ENCODE measurements at places on chromosomes 5 and 9.

GRCh38 chr5:133026664-133027153 lies 360 bp upstream of the ZCCHC10 start:
- no peak for DNase-seq

DNA sequence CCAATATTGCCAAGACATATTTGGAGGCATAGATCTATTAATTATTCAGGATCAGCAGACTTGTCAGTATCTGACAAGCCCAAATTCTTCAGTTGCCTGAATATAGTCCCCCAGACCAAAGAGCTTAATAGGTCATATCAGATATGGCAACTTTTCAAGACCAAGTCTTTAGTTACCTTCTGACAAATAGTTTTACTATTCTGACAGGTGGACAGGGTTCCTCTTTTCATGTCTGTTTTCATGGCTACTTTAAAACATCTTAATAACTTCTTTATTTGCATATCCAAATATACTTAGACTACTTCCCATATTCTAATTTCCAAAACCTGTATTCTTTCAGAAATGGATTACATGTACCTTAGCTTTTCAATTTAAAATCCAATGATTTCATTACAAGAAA lies 65.4 kb downstream of the AUH start:
- DNase-seq, result no peak

DNA sequence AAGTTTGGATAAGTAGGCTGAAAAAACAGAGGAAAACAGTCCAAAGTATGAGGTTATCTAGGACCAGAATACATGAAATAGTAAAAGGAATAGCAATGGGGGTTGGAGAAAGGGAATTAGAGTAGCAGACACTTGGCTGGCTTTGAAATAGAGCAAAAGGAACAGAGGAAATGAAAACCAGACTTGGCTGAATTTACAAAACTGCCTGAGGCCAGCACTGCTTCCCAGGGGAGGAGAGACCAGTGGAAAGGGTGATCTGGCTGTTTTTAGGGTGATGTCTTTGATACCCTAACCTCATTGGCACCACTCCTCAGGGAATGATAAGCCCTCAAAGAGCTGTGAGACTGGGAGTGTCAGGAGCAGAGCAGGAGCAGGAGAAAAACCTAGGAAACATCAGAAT lies 413.4 kb upstream of the SLC30A5 start:
- DNase-seq, result peak; percentile 25

GRCh38 chr9:81772144-81772543 lies 82.8 kb upstream of the TLE1 start:
- peak; percentile 87 for DNase-seq

DNA sequence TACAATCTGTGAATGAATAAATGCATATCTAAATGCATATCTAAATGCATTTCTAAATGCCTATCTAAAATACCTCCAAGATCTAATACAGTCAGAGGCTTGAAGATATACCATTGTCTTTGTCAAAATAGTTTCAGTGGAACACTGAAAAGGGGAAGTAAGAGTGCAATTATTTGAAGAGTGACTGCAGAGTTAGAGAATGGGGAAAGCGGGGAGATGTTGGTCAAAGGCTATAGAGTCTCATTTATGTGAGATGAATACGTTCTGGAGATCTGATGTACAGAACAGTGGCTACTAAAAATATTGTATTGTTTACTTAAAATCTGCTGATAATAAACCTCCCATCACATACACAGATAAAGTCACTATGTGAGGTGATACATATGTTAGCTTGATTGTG lies 1126.2 kb upstream of the CDH9 start:
- DNase-seq, result no peak

DNA sequence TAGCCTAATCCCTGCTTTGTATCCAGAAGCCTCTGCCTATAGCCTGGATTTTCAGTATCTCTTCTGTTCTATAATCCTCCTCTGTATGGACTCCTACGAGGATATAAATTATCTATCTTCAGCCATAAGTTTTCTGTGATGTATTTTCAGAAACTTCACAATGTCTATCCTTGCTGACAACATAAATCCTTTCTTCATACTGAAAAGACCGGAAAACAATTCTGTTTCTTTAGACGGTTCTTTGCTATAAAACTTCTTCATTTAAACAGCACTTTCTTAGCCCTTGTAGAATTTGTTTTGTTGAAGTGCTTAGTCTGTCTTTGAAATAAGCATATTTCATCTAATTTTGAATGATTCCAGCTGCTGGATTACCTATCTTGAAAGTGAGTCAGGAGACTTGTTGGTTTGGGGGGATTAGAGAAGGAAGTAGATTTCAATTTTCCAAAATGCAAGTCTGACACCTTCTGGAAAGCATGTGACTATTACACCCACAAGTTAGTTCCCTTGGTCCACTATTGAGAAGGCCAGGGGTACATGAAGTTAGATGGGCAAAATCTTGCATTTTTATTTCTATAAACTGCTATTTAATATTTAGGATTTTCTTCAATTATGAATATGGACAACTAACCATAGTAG lies 96.3 kb upstream of the RANBP3L start:
- DNase-seq, result peak; percentile 71

DNA sequence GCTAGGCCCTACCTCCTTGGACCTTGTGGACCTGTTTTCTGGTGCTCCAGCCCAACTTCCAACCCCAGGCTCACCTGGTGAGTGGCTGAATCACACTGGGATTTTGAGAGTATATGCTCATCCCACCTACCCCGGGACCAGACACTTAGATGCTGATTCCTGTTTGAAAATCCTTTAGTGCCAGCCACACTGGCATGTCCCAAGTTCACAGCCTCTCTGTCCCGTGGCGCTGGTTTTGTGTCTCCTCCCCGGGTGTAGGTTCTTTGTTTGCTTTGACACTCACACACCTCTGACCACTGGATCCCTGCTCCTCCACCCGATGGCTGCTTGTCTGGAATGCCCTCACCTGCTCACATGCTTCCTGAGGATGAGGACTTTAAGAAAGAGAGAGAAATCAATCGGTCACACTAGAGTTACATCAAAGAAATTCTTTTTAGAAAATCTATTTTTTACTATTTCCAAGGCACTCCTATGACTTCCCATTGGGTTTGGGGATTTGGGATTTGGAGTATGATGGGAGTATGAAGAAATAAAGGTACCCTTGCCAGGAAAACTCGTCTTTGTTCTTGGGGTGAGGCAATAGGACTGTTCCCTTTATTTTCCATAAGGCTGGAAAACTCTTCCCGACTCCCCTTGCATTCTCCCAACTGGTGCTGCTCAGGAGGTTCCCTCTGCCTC lies 7.3 kb upstream of the SLC25A48 start:
- no peak for DNase-seq

- DNase-seq, result no peak
Measured at GRCh38 chr9:11871852-11872251, 821.3 kb upstream of the TYRP1 start.

DNA sequence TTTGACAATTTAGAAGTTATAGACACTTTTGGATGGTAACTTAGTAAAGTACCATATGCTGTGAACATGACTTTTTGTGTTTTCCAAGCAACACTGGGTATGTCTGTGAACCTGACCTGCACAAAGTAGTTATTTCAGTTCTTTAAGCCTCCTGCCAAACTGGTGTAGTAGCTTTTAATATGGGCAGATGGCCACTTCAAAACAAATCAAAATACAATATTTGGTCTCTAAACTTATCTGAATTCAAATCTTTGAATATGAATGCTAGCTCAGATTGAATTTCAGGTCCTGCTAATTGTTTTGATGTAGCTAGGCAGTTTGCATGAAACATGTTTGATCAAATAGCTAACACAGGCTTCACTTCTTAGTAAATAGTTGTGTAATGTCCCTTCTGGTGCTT lies 1176.7 kb upstream of the CDH9 start:
- DNase-seq, result no peak

- DNase-seq, result no peak
Measured at GRCh38 chr5:14727928-14728458, 63.5 kb downstream of the OTULIN start.

GRCh38 chr9:14231196-14231990 lies 82.5 kb downstream of the NFIB start:
- no peak for DNase-seq

DNA sequence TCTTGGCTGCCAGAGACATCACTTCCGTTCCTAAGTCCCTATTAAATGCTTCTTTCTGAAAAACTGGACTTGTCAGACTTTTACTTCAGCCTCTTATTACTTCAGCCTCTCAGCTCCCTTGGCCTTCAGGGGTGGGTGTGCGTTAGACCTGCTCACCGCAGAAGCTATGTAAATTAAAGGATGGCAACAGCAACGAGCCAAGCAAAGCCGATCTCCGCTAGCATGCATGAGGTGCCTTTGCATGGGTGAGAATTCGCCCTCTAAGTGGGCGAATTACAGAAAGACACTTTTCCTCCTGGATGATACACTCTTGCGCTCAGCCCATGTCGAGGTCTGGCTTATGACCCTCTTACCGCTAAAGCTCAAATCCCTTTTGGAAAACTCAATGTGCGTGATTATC lies 10.9 kb upstream of the IL3 start:
- no peak for DNase-seq

- DNase-seq, result no peak
Measured at GRCh38 chr5:121462441-121462840, 389.2 kb upstream of the FTMT start.

- no peak for DNase-seq
Measured at GRCh38 chr5:134543820-134544614, 18.5 kb downstream of the JADE2 start.

DNA sequence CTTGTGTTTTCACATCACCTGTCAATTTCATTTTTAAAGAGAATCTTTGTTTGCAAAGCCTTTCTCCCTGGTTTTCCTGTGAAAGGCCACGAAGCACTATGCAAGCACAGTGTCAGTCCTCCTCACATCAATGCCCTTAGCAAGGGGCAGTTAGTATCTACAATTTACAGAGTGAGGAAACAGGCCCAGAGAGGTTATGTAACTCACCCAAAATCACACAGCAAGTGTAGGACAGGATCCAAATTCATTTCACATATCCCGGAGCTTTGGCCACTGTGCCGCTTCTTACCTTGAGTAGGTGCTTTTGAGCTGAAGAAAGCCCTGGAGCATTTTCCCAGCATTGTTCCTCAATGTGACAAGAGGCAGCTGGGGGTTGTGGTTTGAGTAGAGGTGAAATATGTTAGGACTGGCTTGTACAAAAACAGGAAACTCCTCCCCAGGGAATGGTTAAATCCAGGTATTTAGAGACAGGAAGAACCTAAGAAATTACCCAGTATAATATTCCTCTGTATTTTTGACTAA lies 283.8 kb downstream of the NTRK2 start:
- no peak for DNase-seq

- DNase-seq, result peak; percentile 84
Measured at GRCh38 chr9:98962181-98962560, 18.5 kb downstream of the COL15A1 start.

DNA sequence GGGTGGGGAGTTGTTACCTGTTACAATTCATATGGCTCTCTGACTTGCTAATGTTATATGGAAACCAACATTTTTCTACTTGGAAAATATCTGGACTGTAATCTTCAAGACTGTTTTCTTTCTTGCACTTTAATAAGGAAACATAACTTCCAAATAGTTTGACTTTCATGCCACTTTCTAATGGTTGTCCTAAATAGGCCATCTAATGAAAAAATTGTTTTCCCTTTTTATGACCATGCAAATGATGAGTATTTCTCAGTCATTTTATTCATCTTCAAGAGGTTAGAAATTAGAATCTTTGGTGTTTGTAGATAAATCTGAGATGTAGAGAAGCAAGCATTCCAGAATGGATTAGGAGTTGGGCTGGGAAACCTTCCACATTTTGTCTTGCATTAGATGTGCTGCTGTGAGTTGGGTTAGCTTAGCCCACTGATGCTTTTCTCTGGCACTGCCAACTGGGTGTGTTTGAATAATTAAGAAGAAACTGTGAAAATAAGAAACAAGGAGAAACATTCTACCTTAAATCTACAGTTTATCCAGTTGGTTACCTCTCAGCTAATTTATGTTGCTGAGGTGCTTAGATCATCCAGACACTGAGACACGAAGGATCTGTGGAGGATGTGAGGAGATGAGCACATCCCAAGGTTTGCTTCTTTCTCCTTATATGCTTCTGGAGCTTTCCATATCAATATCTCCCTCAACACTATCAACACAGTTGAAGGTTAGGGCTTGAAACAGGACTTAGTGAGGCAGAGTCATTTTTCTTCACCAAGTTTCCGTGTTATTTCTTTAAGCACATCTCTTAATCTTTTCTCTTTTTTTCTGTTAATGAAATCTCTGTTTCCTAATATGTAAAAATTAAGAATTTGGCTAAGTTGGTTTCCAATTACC lies 2.7 kb downstream of the RASGRF2 start:
- DNase-seq, result no peak

DNA sequence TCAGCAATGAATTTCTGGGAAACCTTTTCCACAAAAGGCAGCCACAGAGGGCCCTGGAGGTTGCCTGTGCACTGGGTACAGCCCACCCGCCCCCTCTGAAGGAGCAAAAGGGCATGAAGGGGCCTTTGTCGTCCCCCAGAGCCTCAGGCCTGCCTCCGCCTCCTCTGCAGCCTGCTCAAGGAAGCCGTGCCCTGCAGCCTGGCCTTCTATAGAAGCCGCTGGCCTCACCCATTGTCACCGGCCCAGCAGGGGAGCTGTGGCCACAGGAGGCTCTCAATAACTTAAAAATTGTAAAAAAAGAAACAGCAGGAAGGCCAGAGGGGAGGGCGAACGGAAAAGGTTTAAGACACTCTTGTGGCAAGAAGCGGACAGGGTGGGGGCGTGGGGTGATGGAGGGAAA lies 213.3 kb downstream of the IRX2 start:
- DNase-seq, result no peak

DNA sequence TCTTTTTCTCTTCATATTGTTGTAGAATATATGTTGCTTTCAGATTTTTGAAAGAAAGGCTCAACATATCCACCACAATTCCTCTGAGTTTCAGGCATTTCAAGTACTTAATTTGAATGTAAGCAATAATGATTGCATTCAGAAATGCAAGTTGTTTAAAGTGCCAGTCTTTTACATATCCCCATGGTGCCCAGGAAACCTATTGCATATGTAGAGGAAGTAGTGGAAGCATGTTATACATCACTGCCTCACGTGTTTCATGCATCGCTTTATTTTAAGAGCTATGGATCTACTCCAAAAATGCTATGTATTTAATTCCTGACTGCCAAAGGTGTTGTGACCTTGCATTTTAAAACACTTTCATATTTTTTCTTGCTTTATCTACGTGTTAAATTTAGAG lies 28.1 kb downstream of the CPEB4 start:
- DNase-seq, result no peak

GRCh38 chr9:106875529-106875928 lies 12.6 kb downstream of the ZNF462 start:
- DNase-seq, result no peak

Measured in fibroblast of skin of right biceps (primary cell).